Stimulated activated CD4-positive, alpha-beta T cell treated with anti-CD3 and anti-CD28 coated beads, Interleukin-4, amount 100 ng/mL, for 1 hour (primary cell): ENCODE measurements at places on chromosomes 11 and 22.

DNA sequence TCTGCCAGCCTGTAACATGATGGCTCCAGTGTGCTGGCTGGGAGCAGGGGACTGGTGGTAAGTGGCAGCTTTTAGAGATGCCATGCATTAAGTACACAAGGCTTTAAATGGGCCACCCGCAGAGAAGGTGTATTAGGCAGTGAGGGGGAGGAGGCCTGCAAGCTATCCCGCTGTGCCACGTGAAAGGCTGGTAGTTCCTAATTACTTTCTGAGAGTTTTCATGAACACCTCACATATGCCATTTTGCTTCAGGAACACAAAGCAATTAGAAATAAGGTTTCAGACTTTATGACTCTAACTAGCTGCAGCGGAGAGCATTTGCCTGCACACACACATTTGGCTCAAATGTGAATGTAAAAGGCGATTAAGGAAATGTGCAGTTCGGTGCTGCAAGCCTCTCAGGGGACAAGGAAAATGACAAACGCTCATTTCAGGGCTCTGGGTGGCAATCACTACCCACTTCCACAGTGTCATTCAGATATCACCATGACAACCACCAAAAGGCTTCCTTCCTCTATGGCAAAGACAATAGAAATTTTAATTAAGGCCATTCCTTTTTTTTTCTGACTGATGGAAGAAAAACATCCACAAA, 116.6 kb downstream of the PLEKHA7 start:
- no peak for DNase-seq

DNA sequence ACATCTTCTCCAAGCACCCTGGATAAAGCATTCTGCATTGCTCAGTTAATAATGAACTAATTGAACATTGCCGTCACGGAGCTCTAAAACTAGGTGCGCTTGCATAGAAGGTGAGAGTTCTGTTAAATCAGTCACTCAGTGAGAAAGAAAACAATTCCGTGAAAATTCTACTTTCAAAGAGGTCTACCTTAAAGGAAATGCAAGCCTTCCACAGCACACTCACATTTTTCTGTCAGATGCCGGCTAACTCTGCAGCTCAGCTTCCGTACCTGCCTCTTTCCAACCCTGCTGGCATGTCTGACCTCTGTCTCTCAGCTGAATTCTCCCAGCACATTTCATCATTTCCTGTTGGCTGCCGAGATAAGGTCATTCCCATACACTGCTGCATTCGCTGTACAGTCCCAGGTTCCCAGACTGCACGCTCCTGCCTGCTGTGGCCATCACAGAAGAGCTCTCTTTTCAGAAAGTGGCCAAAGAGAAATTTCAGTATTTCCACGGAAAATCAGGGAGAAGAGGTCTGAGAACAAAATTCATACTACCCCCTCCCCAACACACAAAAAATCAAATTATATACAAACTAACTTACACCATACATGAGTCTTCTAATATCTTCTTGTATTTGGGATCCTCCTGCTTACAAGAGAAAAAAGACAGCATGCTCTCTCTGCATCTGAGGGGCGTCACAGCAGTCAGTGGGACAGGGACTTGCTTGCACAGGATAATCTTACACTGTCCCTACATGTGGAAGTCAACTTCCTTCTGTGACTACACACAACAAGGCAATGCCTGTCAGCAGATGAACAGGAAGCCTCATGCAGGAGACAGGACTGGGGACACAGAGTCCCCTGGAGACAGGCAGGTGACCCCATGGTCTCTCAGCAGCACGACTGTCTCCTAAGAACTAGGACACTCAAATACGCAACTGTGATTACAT, 55.1 kb downstream of the PACSIN2 start:
- DNase-seq, result no peak

- no peak for DNase-seq
Measured at GRCh38 chr11:18611196-18611595, 11.6 kb downstream of the MISFA start.

DNA sequence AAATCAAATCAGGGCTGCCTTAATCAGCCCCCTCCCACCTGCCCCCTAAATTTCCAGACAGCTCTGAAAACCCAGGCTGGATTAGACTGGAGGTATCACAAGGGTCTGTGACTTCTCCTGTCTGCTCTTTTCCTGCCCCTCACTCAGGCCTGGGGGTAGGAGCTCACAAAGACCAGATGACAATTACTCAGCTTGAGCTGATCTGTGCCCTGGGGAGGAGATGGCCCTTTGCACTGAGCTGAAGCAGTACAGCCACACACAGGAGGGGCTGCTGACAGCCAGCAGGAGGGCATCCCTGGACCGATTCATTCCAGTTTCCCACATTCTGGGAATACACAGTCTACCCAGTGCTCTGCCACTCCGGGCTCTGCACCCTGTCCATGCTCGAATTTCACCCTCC, 4.2 kb downstream of the ABCC8 start:
- DNase-seq, result no peak

DNA sequence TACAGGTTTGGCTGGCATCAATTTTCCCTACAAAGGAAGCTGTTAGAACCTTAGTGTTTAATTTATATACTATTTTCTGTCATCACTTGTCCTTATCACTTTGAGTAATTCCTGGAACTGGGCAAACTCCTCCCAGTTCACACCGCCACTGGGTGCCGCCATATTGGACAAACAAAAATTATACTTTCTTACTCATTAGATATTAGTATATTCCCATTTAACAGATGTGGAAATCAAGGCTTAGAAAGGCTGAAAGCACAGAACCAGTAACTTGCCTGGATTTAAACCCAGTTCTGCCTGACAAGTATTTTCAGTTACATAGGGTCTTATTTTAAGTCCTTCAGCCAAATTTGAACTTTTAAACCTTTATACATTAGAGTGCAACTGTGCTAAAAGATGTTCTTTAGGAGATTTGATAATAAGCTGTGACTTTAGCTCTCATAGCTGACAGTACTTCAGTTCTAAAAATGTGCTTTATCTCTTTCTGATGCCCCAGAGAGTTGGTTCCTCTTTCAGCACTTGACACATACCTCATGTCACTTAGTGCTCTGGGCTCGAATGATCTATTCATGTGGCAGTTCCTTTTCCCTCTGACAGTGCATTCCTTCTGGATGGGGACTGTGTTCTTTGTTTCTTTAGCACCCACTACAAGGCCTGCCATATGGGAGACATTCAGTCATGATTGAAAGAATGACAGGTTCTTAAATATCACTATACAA, 25.4 kb downstream of the COA4 start:
- no peak for DNase-seq

DNA sequence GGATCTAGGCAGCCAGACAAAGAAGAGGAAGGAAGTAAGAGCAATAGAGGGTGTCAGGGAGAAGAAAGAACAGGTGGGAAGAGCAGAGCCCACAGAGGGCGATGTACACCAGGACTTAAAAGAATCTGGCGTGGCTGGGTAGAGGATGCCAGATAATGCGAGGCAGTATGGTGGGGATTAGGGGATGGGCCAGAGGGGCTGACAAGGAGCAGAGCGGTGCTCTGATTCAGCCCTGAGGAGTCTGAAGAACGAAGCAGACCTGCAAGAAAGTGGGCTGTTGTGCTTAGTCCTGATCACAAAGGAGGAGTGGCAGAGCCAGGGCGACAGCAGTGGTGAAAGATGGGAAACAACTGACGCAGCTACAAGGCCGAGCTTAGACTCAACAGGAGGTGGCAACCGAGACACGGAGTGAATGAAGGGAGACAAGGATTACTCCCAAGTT, 163.7 kb downstream of the LARGE1 start:
- no peak for DNase-seq

DNA sequence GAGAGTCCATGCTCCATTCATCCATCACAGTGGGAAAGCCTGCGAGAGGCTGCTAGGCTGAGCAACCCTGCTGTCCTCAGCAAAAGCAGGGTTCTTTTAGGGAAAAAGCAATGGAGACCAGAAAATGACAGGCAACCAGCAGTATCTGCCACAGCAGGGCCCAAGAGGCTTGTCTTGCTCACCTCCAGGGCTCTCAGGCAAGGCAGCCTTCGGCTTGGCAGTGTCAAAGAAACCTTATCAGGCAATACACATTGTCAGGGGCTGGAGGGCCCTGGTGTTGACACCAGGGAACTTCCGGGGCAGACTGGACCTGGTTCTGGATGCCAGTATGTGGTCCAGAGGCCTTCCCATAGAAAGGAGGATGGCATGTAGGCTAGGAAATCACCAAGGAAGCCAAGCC, 10.2 kb upstream of the TLCD5 start:
- DNase-seq, result no peak

- DNase-seq, result no peak
Measured at GRCh38 chr22:32103658-32104315, 55.3 kb downstream of the C22orf42 start.

DNA sequence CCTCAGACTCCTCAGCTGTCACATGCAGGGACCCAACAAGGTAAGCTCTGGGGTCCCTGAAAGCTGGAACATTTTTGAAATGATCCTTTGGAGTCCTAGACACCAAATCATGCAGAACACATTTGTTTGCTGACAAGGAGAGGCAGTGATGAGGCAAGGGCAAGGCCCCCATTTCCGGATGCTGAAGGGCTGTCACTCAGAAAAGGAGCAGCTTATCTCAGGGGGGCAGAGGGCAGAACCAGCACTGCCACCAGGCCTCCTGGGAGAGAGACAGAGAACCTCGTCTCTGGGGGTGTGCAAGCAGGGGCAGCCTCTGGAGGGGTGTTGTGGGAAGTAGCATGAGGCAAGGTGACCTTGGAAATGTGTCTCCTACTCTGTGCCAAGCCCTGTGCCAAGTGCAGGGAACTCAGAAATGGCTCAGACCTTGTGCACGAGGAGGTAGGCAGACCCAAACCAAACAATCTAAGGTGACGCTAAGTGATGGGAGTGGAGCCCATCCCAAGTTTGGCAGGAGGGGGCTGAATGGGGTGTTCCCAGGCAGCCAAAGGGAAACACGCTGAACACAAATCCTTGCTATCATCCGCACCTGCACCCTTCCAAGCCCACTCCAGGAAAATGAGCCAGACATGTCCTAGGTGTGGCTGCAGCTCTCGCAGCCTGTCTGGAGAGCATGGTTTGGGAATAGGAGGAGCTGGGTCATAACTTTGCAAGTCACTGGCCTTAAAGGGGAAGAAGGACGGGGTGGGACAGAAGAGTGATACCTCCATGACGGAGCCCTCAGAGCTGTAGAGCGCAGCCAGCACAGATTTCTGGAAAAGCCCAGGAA, 94.2 kb downstream of the PDE2A start:
- no peak for DNase-seq

GRCh38 chr11:48123254-48123875, 93.2 kb upstream of the OR4B1 start:
- no peak for DNase-seq

DNA sequence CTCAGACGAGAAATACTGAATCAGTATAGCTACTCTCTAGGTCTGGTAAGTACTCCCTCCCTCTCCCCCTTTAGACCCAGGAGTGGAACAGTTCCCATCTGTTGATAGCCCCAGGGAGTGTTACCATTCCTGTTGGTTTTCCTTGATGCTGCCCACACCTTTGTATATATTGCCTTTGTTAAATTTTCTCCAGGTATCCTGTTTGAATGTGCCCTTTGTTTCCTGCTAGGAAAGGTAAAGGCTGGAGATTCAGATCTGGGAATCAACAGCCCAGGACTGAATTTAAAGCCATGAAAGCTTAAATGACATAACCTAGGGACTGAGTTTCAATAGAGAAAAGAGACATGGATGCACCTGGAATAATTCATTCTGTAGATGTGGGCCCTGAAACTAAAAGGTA, 68.3 kb downstream of the CCDC83 start:
- no peak for DNase-seq

GRCh38 chr22:31140746-31141145, 438 bp upstream of the PLA2G3 start:
- no peak for DNase-seq

- no peak for DNase-seq
Measured at GRCh38 chr11:2098691-2099515, 40.3 kb downstream of the IGF2 start.

- no peak for DNase-seq
Measured at GRCh38 chr11:118618991-118619375, 11.6 kb downstream of the PHLDB1 start.

DNA sequence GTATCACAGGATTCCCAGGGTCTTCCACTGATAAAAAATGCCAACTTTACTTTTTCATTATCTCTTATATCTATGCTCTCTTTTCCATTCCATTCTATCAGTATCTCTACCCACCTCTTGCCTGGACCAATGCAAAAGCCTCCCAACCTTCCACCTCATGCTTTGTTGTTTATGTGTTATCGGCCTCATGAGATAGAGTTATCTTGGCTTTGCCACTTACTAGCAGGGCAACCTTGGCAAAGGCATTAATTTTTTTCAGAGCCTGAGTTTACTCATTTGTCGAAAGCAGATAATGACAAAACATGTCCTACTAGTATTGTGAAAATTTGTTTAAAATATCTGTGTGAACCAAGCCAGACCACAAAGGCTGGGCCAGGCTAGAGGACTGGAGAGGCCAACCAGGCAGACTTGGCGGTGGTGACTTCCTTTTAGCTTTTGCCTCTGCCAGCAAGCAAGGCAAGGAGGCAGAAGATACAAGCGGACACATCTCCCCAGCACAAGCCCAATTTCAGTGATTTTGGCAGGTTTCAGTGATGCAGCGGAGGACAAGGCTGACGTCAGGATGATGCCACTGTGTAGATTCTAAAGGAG, 106.9 kb downstream of the ADAMTS15 start:
- DNase-seq, result no peak

DNA sequence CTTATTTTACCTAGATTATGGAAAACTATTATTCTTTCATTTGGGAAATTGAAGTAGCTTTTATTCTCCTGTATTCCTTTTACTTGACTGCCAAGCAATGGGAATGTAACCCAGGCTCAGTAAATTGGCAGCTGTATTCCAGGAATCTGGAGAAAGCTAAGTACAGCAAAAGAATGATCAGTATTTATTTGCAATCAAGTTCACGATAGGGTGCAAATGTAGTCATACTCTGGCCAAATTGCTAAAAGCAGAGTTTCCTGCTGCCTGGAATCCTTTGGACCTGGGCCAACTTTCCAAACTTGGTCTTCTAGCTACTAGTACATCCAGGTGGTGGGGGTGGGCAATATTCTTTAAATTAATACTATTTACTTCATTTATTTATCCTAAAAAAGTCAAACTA, 286.0 kb upstream of the CTSC start:
- DNase-seq, result no peak

- DNase-seq, result no peak
Measured at GRCh38 chr11:120261321-120261720, 21.4 kb downstream of the POU2F3 start.

DNA sequence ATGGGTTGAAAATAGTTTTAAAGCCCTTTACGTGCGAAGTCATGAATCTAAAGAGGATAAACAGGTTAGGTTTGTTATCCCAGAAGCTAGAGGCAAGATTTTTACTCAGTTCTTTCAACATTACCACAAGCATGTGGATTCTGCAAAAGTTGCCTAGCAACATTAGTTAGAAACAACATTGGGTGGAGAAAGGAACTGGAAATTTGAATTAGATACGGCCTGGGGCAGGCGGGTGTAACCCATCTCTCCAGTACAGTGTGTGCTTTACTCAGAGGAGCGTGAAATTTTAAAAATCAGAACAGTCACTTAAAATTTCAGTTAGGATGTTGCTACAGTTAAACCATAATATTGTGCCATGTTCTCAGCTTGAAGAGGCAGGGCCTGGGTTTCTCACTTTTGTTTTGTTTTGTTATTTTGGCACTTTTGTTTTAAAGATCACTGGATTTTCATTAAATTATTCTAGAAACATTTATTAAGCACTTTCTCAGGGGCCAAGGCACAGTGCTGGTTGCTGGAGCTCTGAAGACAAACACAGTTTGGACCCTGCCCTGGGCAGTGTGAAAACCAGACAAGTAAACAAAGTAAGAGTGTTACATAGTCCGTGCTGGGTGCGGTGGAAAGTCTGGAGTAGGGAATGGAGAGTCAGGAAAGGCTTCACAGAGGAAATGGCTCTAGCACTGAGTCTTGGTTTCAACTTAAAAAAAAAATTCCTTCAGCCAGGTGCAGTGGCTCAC, 4.4 kb upstream of the WEE1 start:
- DNase-seq, result no peak

- no peak for DNase-seq
Measured at GRCh38 chr22:36198536-36198935, 3.1 kb downstream of the APOL4 start.
